ENCODE measurements at places on chromosomes 11 and 22.

DNA sequence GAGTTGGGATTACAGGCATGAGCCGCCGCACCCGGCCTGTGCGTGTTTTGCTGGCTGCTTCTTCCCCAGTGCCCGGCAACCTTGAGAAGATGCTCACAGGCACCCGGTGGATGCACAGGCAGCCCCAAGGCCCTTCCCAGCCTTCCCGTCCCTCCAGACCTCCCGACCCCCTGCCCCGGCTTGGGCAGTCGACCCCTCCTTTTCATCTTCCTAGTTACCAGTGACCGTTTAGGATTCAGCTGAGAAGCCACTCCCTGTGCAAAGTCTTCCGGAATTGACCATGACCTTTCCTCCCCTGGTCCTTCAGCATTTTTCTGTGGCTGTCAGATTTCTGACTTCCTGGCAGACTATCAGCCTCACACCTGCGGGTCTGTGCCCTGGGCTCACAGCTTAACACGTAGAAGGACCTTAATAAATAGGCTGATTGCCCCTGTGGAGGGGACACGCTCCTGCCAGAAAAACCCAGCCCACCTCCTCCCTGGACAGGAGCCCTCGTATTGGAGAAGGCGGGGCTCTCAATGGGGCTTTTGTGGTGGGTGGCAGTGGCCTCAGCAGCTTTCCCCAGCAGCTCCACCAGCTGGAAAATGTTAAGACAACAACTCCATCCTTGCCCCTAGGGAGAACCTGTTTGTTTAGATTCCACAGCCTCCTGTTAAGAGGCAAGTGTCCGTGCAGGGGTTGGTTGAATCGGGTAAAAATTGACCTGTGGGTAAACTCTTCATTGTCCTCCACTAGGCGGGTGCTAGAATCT is 10.4 kb upstream of the ANO1 start:
- DNase-seq = no peak

DNA sequence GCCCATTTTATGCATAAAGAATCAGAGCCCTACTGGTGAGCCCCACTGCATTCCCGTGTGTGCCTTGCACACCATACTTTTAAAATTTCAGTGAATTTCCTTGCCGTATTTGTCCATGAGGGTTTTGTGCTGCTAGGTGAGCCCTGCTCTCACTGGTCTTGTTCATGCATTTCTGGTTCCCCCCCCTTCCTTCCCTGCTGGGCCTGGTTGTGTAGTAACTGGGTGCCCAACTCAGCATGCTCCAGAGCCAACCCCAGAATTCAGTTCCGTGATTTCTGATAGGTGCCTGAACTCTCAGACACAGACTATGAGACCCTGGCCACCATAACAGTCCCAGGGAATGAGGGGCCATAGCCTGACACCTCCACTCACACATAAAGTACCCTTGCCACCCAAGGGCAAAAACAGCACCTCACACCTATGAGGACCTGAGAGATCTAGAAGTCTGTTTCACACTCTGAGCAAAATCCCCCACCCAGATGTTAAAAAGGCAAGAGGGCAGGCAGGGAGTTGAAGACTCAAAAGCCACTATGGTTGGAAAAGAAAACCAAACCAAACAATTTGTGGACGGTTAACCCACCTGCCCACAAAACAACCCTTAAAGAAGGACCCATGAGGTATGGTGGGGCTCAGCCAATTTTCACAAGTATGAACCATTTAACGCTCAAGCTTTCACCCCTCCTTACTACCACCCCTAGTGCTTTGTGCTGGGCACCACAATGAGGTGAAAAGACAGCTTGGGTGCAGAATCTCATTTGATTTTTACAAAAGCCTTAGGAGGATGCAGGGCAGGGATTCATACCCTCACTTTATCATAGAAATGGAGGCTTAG is 16.8 kb upstream of the IL10RA start:
- DNase-seq = no peak

DNA sequence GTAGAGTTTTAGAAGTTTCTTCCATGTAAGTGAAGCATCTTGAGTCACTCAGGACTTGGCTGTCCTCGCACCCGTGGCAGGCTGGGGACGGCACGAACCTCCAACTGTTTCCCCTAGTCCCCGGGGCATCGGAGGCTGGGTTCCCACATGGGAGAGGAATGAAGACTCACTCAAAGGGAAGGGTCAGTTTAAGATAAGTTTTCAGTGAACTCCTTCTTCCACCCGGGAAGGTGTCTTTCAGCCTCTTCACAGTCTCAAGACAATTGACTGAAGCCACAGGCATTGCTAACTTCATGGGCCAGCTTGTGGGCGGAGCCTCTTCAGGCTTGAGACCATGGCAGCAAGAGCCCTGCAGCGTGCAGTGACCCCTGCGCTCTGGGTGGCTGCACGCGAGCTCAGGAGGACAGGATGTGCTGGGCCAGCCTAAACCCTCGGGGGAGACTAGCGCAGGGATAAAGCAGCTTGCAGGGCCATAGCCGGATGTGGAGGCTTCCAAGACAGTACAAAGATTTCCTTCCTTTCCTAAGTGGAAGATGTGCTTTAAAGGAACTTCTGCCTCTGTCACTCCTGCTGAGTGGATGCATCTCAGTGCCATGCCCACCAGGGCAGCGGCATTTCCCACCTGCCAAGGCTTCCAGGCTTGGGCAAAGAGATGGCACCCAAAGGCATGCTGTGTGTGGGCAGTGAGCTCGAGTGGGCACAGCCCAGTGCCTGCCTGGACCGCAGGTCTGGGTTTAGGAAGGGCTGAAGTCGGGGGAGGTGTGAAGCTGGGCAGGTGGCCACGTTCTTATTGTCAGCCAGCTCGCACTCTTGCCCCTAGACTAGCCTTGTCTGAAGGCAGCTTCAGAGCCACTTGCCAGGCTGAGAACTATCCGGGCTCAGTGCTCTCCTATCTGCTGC is 32.9 kb downstream of the PPIL2 start:
- DNase-seq = no peak

- DNase-seq = no peak
Measured at GRCh38 chr22:26708256-26709009, 51.0 kb downstream of the MIAT start.

DNA sequence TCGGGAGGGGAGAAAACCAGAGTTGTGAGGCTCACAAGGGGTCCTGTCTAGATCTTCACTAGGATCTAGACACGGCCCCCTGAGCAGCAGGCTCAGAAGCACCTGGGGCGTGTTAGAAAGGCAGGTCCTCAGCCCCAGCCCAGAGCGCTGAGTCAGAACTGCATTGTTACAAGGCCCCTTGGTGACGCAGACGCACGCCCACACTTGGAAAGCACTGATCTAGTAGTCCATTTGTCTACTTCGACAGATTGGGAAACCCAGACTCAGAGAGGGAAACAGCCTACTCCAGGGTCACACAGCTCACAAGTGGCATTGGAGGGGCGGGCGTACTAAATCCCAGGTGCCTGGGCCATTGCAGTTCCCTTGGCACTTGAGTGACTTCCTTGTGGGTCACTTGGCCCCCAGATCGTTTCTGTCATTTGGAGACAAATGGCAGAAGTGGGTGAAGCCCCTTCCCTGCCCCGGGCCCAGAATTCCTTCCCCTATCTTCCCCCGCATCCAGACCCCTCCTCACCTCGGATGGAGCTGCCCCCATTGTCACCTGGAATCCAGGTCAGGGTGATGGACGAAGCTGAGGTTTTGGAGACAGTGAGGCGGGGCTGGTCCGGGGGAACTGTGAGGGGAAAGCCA is 110.8 kb downstream of the CEP164 start:
- DNase-seq = no peak

DNA sequence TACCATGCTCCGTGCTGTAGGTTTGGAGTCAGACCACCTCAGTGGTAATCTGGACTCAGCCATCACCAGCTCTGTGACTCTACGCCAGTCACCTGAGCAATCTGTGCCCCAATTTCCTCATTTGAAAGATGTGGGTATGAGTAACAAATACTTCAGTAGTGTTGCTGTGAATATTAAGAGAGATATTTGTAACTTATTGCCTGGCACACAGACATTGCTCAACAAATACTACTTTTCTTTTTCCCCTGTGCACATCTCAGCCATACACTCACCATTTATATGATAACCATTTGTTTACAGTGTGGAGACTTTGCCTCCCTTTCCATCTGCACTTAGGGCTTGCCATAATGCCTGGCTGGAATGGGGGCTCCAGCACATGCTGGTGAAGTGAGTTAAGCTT is 89.7 kb upstream of the CLPB start:
- DNase-seq = no peak

DNA sequence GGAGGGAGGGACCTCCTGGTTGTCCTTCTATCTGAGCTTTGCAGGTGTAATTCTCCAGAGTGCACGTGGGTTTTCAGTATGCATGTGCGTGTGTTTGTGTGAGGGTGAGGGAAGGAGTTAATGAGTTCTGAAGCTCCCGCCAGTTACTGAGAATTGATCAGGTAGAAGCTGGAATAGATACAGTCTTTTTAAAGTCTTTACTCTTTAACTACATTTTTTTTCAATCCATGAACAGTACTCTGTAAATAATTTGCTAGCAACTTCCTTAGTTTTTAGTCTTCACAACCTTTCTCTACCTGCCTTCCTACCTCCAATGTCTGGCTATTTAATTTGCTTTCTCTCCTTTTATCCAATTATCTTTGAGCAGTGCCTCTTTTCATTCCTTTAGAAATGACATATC is 25.5 kb downstream of the ARHGAP42 start:
- DNase-seq = no peak

- no peak for DNase-seq
Measured at GRCh38 chr11:11871991-11872401, 30.2 kb downstream of the USP47 start.

GRCh38 chr22:19641254-19641982 is 72.9 kb upstream of the SEPTIN5 start:
- no peak for DNase-seq

DNA sequence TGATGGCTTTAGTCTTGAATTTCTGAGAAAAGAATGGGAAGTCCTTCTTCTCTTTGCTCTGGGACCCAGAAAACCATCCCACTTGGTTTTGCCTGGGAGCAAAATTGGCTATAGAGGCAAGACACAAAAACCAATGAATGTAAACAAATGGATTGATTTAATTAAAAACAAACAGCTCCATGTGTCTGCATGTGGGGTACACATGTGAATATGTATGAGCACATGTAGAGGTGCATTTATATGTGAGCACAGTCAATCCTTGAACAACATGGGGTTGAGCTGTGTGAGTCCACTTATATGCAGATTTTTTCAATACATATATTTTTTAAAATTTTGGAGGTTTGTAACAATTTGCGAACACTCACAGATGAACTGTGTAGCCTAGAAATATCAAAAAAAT is 87.2 kb downstream of the CCDC81 start:
- no peak for DNase-seq

GRCh38 chr11:68099057-68099456 is 22.1 kb downstream of the CHKA start:
- DNase-seq = no peak

- DNase-seq = no peak
Measured at GRCh38 chr11:64566042-64566914, 24.7 kb upstream of the SLC22A12 start.

GRCh38 chr22:36332623-36333332 is 55.0 kb downstream of the MYH9 start:
- peak; percentile 46 for DNase-seq

Data from stimulated activated CD8-positive, alpha-beta memory T cell treated with anti-CD3 and anti-CD28 coated beads, Interleukin-15, amount 100 ng/mL, for 4 hours (primary cell).